ENCODE measurements at places on chromosomes 7 and 10.
A peak's percentile ranks its signal among the peaks of the same experiment; 100 is the strongest.

DNA sequence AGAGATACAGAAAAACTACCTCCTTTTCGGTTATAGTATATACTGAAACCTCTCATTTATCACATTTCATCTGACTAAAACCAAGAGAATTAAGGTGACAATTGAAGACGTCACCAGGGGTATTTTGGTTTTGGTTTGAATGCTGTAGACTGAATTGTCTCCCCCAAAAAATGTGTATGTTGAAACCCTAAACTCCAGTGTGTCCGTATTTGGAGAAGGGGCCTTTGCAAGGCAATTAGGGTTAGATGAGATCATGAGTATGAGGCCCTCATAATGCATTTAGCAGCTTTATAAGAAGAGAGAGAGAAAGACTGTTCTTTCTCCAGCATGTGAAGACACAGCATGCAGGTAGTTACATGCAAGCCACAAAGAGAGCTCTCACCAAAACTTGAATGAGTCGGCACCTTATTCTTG, 59.5 kb downstream of the CACNA2D1 start:
- no peak for DNase-seq

DNA sequence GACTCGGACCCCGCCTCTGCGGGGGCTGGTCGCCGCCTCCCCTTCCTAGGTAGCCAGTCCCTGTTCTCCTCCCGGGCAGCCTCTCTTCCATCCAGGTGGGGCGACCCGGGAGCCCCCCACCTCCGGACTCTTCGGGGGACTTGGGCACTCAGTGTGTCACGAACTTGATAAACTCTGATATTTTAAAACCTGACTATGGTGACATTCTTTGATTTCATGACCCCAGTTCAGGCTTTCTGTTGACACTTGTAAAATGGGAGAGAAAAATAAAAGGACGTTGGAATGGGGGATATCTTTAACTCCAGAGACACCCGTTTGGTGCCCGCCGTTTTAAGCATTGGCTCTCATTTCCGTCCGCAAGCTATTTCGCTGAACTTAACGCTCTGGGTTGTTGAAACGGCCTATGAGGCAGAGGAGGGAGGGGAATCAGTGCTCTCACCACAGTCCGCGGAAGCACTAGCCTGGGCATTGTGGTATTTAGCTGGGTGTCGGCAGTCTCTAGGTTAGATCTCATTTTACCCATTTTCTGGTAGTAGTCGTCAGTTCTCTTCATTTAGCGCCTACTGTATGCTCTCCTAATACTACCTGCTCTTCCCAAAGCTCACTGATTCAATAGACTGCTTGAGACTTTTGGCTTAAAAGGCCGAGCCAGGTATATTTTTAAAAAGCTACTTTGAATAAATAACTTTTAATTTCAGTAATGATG, 738 bp downstream of the VPS26A start:
- peak; percentile 74 for DNase-seq

DNA sequence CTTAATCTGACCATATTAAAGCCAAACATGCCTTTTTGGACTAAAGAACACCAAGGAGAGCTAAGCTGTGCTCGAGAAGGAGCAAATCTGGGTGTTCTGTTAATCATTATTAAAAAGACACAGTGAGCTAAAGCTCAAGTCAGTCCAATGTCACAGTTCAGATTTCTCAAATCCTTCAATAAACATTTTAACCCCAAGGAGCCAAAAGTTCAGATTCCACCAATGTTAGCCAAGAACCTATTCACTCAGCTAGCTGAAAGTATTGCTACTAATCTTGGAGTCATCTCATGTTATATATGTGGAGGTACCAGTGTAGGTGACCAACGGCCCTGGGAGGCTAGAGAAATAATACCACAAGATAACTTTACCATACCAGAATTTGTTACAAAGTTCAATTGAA, 14.5 kb upstream of the ZNF33B start:
- no peak for DNase-seq

- DNase-seq: no peak
Measured at GRCh38 chr7:137316648-137317353, 26.7 kb downstream of the PTN start.
